ENCODE measurements at places on chromosomes 7 and 10. TPM values are rescaled to one million over a fixed set of nuclear protein-coding genes. Genes with fewer than 3 reads are reported as not detected.

Gene C10orf53
- not detected for total RNA-seq

Gene MYO1G
- total RNA-seq: under 0.01 TPM

Gene SCIN
- total RNA-seq: under 0.01 TPM

Gene AGK
- 35.0 TPM for total RNA-seq

Data from subcutaneous preadipocyte (primary cell).